ENCODE measurements at places on chromosomes 2 and 18.
A peak's percentile ranks its signal among the peaks of the same experiment; 100 is the strongest.

DNA sequence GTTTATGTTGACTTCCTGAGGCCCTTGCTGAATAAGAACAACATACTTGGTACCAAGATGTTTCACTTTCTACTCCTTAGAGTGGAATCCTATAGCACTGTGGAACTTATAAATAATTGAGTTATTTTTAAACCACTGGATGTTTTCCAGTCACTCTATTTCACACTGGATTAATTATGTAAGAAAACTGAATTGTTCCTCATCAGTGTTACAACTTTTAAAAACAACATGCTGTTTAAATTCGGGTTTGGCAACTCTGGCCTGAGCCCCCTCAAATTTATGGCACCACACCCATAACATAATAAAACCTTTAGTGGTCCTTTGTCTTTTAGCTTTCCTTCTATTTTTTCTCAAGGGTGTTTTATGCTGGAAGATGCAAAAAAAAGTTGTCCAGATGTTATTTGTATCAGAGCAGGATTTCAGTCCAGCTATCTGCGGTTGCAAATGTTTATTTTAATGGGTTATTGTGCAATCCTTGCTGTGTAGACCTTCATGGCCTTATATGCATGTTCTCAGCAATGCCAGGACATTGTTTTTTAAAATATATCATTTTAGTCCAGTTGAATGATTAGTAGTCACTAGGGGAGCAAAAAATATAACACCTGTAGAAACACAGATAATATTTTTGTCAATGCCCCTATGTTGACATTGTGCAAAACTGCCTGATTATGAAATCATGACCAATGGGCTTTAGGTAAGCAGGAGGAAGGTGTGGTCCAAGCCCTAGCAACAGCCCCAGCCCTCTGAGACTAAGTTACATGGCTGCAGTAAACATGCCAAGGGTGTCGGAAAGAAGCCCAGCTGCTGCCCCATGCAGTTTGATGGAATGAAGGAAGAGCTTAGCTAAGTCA is 638.0 kb upstream of the ZEB2 start:
- peak; percentile 67 for DNase-seq

DNA sequence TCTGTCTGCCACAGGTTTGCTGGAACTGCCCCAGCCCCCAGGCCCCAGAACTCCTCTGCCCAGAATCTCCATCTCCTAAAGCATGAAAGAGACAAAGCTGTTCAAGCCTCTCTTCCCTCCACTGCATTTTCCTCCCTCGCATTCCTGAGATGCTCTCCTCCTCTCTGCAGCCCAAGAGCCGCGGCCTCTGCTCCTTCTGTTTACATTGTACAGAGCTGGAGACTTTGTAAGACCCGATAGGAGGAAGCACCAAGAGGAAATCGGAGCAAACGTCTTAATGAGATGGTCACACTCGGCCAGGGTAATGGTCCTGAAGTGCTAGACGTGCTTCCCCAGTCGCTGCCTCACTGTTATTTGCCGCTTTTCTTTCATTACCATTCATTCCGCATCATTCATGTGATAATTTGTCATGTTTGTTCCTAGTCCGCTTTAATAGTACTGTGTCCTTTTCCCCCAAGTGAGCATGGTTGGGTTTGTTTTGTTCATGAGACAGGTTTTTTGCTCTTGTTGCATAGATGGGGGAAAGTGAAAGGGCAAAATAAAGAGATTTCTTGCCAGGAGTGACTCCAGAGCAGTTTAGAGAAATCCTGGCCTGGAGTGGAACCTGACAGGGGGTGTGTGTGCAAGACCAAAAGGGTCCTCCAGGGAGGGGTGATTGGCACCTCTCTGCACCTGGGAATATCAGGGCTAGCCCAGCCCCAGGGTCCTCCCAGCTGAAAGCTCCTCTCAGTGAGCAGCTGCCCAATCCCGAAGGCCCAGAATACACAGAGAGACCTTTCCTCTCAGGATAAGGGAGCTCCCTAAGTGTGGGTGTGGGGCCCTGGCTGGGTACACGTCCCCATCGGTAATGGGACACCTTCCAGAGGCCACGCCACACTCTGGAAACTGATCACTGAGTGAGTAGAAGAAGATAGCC is 44.9 kb upstream of the ID2 start:
- no peak for DNase-seq

GRCh38 chr18:58579561-58580047 is 49.3 kb downstream of the ALPK2 start:
- DNase-seq = no peak

DNA sequence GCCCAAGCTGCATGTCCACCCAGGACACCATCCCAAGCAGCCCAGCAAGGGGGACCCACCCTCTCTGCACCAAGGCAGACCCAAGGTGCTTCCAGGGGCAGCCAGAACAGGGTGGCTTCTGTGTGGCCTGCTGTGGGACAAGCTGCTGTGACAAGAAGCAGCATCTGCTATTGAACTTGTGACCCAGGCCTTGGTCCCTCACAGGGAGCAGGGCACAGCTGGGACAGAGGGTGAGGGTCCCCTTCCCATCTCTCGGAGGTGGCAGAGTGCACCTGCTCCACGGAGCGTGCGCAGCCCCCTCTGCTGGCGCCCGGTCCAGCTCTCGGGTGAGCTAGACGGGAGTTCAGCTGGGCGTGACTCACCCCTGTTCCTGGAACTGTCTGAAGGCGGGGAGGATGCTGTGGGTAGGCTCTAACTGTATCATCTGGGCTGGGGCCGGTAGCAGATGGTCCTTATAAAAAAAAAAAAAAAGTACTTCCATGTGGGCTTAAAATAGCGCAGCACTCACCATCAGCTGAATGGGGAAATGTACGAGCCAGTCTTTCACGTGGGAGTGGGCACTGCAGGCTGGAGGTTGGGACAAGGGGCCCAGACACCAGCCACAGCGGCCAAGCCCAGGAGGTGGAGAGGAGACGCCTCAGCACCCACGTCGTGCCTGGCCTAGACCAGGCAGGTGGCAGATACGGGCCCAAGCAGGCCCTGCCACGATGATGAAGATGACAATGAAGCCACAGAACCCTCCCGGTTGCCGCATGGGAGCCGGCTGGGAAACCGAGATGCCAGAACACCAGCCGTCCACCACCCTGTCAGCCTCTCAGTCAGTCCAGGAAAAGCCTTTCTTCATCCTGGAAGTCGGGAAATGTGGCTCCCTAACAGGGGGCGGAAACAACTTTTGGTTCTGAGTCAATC is 136.8 kb upstream of the ID2 start:
- peak; percentile 58 for DNase-seq

GRCh38 chr2:42084231-42084671 is 36.4 kb downstream of the PKDCC start:
- DNase-seq = no peak

- no peak for DNase-seq
These were observed 108.4 kb upstream of the RMDN2 start for GRCh38 chr2:37816686-37817085.
